Activated CD8-positive, alpha-beta memory T cell treated with anti-CD3 and anti-CD28 coated beads for 1 hour (primary cell): ENCODE measurements at places on chromosomes 16 and 17.

GRCh38 chr16:82979406-82980111 lies 352.8 kb downstream of the CDH13 start:
- DNase-seq = no peak

GRCh38 chr17:78891406-78892061 lies 11.5 kb downstream of the CEP295NL start:
- DNase-seq = no peak

DNA sequence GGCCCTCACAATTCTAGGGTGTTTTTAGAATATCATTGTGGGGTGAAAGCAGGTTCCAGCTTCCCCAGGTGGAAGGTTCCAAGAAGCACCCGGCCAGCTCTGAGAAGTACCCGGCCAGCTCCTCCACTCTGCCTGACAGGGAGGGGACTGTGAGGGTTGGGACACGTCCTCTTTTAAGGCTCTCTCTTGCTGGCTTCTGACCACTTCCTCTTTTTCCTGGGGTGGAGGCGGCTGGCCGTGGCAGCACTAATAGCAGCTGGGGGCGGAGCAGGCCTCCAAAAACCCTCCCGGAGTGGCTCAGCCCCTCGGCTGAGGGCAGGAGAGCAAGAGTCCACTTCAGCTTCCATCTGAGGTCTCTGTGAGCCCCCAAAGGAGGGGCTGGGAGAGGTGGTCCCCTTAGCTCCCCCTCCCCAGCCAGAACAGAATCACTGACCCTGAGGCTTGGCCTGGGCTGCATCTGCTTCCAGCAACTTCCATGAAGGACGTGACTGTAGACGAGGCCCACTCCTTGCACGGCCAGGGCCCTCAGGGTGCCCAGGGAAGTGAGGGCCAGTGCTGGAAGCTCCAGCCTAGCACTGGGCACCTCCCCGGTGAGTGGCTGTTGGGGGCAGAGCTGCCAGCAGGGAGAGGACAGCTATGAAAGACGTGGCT lies 26.7 kb upstream of the PLCG2 start:
- DNase-seq = no peak

DNA sequence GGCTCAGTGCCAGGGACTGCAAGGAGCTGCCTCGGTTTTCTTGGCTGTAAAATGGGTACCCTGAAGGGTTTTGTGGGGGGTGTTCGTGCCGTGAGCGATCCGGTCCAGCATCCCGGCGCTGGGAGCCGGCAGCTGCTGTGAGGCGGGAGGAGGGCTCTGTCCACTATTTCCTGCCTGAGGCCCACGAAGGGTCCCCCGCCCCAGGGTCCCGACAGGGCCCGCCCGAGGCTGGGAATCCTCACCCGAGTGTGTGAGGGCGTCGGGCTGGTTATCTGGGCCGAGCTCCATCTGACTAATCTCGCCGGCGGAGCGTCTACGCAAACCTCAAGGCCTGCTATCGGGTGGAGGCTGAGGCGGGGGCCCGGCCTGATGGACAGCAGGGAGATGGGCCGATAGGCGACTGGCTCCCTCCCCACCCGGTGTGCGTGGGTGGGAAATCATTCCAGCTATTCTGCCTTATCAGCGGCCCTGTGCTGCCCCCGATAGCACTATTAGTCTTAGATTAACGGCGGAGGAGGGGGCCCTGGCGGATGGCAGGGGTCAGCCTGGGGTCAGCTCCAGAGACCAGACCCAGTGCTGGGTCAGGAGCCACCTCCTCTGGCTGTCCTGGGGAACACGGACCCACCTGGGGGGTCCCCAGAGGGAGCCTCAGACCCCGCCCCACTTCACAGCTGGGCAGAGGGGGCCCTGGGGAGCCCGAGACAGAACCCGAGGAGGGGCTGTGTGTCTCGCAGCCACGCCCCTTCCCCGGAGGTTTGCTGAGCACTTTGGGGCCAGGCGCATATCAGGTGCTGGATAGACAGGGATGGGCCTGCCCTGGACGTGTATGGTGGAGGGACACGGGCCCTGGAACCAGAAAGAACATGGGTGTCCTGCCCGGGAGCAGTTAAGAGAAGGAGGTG lies 44.7 kb downstream of the ZFPM1 start:
- DNase-seq = no peak

- no peak for DNase-seq
Measured at GRCh38 chr17:61729690-61730268, 133.5 kb downstream of the BRIP1 start.

DNA sequence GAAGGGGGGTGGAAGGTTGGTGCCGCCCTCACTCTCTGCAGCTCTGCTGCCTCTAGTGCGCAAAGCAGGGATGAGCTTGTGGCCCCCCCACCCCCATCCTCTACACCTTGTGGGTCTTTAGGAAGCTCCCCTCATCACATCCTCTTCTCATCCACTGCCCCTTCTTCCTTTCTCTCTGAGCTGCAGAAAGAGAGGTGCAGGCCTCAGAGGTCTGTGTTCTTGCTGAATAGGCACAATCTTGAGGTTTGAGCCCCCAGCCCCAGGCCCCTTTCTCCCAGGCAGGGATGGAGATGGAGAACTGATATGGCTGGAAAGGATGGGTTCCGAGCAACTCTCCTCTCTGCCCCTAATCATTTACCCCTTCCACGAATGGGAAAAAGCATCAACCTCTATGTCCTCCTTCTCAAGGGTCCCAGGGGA lies 2.6 kb downstream of the CACNA1G start:
- DNase-seq = no peak

DNA sequence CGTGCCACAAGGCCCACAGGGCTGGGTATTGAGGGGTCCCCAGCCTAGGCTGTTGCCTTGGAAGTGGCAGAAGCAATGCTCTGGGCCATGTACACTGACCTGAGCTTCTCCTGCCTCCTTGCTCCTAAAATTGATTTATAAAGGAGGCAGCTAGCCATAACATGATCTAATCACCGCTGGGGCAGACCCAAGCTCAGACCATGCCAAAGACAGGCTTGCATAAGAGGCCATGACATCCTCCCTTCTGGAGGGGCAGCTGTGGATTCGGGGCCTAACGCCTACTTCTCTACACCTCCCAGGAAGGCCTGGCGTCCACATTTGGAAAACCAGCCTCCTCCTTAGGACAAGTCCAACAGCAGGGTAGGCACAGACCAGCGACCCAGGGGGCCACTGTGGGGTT lies 12.3 kb downstream of the HSD11B2 start:
- no peak for DNase-seq
